NCI-H510A treated with DMSO at 0.1 percent for 48 hours (cell line): ENCODE measurements at places on chromosomes 5 and 9.

DNA sequence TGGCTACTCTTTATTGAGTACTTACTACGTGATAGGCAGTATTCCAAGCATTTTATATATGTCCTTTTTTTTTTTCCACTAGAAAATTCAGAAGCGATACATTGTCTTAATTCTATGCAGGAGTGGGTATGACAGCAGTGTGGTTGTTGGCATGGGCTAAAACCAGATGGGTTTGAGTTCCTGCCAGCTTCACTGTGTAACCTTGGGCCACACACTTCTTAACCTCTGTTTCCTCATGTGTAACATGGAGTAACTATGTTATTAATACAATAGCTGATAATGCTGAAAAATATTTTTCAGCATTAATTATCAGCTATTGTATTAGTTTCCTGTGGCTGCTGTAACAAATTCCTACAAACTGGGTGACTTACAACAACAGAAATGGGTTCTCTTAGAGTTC lies 12.0 kb downstream of the SNX18 start:
- no peak for DNase-seq

- no peak for DNase-seq
Measured at GRCh38 chr5:76388791-76389512, 14.1 kb upstream of the IQGAP2 start.

DNA sequence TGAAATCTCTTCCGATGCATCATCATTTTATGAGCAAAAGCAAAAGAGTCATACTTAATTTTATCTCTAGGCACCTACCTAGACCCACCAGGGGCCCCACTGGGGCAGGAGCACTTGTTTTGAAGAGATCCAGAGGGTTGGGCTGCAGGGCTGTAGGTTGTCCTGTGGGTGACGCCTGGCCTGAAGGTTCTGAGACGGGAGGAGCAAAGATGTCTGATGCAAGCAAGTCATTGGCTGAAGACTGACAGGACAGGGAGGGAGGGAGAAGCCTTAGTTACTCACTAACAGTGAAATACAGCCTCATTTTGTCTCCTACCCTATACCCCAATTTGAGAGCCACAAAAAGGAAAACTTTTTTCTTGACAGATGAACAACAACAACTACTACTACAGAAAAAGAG lies 17.1 kb upstream of the C9 start:
- DNase-seq: no peak

GRCh38 chr5:77012601-77013000 lies 17.6 kb upstream of the AGGF1 start:
- DNase-seq: no peak

DNA sequence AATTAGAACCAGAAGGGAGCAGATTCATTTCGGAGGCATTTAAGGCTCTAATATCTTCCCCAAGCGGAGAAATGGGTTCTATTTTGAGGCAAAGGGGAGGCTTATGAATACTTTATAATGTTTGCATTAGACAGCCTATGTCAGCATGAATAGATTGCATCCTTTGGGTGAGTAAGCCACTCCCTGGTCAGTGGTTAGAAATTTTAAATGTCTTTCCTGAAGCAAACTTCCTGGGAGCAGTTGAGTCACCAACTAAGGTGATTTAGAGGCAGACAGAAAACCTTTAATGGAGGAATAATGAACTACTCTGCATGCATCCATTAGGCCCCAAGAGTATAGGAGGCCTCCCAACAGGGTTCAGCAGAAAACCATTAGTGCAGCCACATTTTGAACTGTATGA lies 204.9 kb downstream of the ELAVL2 start:
- DNase-seq: no peak

- DNase-seq: no peak
Measured at GRCh38 chr5:104305602-104306001, 743.0 kb upstream of the NUDT12 start.

- DNase-seq: no peak
Measured at GRCh38 chr5:180704362-180704761, 35.5 kb downstream of the OR2Y1 start.
